Sigmoid colon (tissue), 7 donors: ENCODE measurements at places on chromosomes 16 and 17. TPM values are rescaled to one million over a fixed set of nuclear protein-coding genes. Genes with fewer than 3 reads are reported as not detected.
A peak's percentile ranks its signal among the peaks of the same experiment; 100 is the strongest.

The GABARAPL2 gene
- 91.4 TPM for total RNA-seq

DNA sequence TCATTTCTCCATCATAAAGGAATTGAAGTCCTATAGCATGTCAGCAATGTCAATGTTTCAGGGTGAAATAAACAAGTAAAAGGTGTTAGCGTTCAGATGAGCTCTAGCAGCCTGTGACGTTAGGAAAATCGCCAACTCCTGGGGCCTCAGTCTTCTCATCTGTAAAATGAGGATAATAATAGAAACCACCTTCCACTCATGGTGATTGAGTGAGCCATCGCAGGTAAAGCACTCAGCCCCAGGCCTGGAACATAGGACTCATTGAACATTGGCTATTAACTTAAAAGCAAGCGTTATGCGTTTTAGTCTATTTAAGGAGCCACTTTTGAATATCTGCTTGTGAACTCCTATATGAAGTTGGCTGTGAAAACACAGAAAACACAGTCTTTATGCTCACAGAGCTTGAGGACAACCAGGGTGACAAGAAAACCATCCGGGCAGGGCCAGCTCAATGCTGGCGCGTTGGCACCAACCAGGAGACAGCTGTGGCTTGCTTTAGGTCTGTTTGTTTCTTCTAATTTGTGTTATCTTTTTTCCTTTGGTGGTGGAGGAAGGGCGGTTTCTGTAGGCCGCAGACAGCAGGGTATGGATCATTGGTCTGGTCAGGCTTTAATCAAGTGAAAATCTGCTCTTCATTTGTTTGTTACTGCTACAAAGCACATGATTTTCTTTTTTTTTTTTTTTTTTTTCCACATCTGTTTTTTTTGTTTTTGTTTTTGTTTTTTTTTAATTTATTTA, 35.7 kb upstream of the MED9 start:
- no peak for DNase-seq

DNA sequence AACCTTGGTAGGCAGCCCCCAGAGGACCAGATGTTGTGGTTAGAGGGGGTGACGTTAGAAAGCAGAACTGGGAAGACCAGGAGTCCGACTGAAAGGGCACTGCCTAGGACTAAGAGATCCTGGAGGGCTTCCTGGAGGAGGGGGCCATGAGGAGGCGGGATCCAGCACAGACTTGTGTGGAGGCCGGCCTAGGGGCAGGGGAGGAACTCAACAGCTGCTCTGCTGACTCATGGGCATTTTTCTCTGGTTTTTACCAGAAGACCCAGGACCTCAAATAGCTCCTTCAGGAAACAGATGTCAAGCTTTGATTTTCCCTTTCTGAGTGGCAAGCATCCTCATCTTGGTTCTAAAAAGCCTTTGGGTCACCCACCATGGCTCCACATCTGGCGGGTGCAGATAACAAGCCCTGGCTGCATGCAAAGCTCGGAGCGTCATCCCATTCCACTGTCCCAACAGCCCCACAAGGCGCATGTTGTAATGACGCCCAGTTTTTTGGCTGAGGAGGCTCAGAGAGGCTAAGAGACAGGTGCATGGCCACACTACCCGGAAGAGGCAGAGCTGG, 29.0 kb downstream of the IL21R start:
- DNase-seq, result peak; percentile 29

The PARD6A gene
- 13.3 TPM for total RNA-seq

GRCh38 chr17:75535119-75535537, 9.6 kb downstream of the LLGL2 start:
- DNase-seq, result no peak

GRCh38 chr17:82262344-82262743, 11.2 kb downstream of the CSNK1D start:
- no peak for DNase-seq

GRCh38 chr17:43975898-43976297, 22.2 kb upstream of the PYY start:
- DNase-seq, result no peak

- no peak for DNase-seq
Observed at GRCh38 chr16:17258848-17259713, 211.7 kb downstream of the XYLT1 start.

- DNase-seq, result peak; percentile 63
Observed at GRCh38 chr17:19303367-19303776, 59.2 kb downstream of the B9D1 start.

DNA sequence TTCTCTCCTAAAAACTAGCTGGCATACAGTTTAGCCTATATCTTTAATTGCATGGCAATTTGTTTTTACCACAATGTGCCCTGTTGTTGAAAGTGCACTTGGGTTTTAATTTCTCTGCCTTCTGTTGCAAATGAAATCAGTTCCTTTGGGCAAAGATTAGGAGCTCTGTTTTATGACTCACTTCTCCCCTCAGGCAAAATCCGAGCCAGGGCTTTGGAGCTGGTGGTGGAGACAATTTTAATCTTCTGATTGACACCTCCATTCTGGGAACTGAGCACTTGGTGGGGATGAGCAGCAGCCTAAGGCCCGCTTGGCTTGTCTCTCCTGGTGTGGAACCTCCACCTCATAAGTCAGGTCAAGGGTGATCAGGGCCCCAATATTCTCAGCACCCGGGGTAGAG, 13.3 kb upstream of the MYH8 start:
- no peak for DNase-seq

- no peak for DNase-seq
Observed at GRCh38 chr16:61797296-61797795, 238.9 kb downstream of the CDH8 start.

The BCL7C gene
- total RNA-seq, result 63.1 TPM

GRCh38 chr17:61450641-61451537, 1.3 kb upstream of the TBX4 start:
- DNase-seq, result peak; percentile 59

The INO80E gene
- total RNA-seq, result 174 TPM

- peak; percentile 94 for DNase-seq
Observed at GRCh38 chr17:38869526-38870258, at the start of gene LASP1. Gene LASP1, plus strand, starts transcription at chr17:38870058. Its CDS starts 132 bp downstream, at chr17:38870190.

The VPS9D1 gene
- total RNA-seq, result 3.8 TPM

- DNase-seq, result peak; percentile 46
Observed at GRCh38 chr17:21313320-21313719, 28.8 kb downstream of the MAP2K3 start.
